ENCODE measurements at places on chromosomes 12 and 14.

DNA sequence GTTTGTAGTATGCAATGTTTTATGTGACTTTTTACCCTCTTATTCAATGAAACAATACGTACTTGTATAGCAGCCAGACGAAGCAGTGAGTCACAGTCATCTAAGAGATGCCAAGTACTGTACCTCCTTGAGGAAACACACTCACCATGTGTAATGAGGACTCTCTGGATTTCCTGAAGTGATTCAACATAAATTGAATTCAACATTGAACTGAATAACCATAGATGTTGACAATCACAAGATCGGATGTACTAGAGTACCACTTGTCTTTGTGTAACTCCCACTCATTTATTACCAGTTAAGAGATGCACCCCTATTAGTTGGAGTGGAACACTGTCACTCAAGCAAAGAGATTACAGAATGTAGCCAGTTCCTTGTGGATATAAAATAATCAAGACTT lies 175.2 kb upstream of the HMGA2 start:
- H3K4me3 ChIP-seq, result no peak overlapping the region
- H3K36me3 ChIP-seq, result no peaks in the 10 kb centered on the region
- H3K27ac ChIP-seq, result no peak overlapping the region
- H3K27me3 ChIP-seq, result no peaks in the 10 kb centered on the region
- no peak for DNase-seq
- no peaks in the 10 kb centered on the region for H3K4me1 ChIP-seq

GRCh38 chr12:104641862-104642261 lies 185.1 kb downstream of the CHST11 start:
- no peaks in the 10 kb centered on the region for H3K36me3 ChIP-seq
- DNase-seq, result no peak
- no peak overlapping the region for H3K4me3 ChIP-seq

- no peaks in the 10 kb centered on the region for H3K27me3 ChIP-seq
- H3K4me3 ChIP-seq, result no peak overlapping the region
- no peak overlapping the region for H3K27ac ChIP-seq
- no peaks in the 10 kb centered on the region for H3K4me1 ChIP-seq
Measured at GRCh38 chr12:23428758-23429157, 520.7 kb downstream of the SOX5 start.

DNA sequence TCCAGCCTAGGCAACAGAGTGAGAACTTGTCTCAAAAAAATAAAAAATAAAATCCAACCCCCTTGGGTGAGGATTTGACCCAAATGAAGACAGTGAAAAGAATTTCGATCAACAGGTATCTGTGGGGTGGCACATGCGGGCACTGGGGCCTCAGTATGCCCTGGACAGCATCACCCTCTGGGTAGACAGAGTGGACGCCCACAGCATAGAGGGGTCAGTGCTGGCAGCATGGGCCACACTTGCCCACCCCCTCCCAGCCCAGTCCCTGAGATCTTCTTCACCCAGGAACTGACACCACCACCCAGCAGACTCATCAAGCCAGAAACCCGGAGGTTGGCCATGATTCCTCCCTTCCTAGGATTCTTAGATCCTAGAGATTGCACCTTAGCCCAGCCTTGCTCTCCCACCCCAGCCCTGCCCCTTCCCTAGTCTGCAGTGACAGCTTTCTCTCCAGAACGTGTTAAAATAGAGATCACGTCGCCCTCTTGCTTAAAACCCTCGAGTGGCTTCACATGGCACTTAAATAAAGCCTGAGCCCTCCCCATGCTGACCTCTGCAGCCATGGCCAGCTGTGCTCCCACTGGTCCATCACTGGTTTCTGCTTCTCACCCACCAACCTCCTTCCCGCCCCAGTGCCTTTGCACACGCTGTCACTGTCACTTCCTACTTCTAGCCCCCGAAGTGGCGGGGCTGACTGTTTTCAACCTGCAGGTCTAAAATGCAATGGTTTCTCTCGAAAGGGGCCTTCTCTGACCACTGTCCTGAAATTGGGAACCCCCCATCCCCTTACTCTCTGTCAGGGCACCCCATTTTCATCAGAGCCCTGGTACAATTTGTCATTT lies 26.2 kb upstream of the DYNC1H1 start:
- H3K36me3 ChIP-seq, result no peaks in the 10 kb centered on the region
- no peaks in the 10 kb centered on the region for H3K27me3 ChIP-seq
- H3K4me1 ChIP-seq, result no peaks in the 10 kb centered on the region
- H3K4me3 ChIP-seq, result no peak overlapping the region

GRCh38 chr14:76375947-76376404 lies at the start of gene ESRRB:
Gene ESRRB, plus strand, starts transcription at chr14:76376137. Its CDS starts 265 bp downstream, at chr14:76376402.
- peaks cover 8% of the 10 kb centered on the region for H3K27me3 ChIP-seq
- H3K4me1 ChIP-seq, result no peaks in the 10 kb centered on the region
- no peak within 1 kb of the TSS for H3K27ac ChIP-seq
- peak within 1 kb of the TSS; percentile 16 for H3K4me3 ChIP-seq
- H3K36me3 ChIP-seq, result no peaks in the 10 kb centered on the region

- H3K4me3 ChIP-seq, result peak overlapping the region; percentile 71
- H3K4me1 ChIP-seq, result peaks cover 29% of the 10 kb centered on the region
- H3K36me3 ChIP-seq, result no peaks in the 10 kb centered on the region
- peak overlapping the region; percentile 66 for H3K27ac ChIP-seq
- DNase-seq, result no peak
Measured at GRCh38 chr14:20970647-20970982, 15.3 kb downstream of the RNASE2 start.

GRCh38 chr12:52872644-52873389 lies 24.0 kb upstream of the KRT78 start:
- no peak for DNase-seq
- H3K36me3 ChIP-seq, result no peaks in the 10 kb centered on the region
- peaks cover 39% of the 10 kb centered on the region for H3K4me1 ChIP-seq
- H3K27me3 ChIP-seq, result no peaks in the 10 kb centered on the region

- no peaks in the 10 kb centered on the region for H3K36me3 ChIP-seq
- H3K4me1 ChIP-seq, result no peaks in the 10 kb centered on the region
- no peaks in the 10 kb centered on the region for H3K27me3 ChIP-seq
- DNase-seq, result no peak
- no peak overlapping the region for H3K4me3 ChIP-seq
Measured at GRCh38 chr12:68374307-68374982, 42.3 kb upstream of the MDM1 start.

DNA sequence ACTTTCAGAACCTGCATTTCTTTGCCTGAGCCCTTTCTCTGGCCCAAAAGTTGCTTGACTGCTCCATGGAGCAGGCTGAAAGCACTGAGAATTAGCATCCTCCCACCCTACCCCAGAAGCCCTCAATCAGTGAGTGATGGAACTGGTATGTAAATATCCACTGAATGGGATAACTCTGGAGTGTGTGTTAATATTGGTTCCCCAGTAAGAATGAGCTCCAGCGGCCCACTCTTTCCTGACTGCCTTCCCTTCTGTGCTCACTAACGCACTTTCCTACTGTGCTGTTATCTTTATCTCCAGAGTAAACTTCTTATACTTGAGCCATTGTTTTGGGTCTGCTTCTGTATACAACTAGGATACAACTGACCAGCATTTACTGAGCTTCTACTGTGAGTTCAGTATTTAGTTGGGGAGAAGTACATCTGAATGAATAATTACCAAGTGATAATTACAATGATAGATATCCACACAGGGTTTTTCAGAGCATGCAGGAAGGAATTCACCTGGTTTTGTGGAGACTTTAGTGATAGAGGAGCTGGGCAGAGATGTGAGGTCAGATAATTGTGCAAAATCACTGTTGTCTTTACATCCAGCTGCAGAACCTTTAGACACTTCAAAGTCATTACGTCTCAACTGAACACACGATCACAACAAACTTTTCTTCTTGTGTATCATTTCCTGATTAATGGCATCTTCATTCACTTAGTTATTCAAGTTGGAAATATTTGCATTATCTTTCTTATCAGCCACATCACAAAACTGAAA lies 149.2 kb upstream of the BTG1 start:
- H3K4me3 ChIP-seq, result no peak overlapping the region
- H3K27ac ChIP-seq, result no peak overlapping the region
- no peak for DNase-seq

- H3K27ac ChIP-seq, result no peak overlapping the region
- H3K27me3 ChIP-seq, result no peaks in the 10 kb centered on the region
- H3K4me1 ChIP-seq, result no peaks in the 10 kb centered on the region
- no peak for DNase-seq
Measured at GRCh38 chr14:59582845-59583509, 6.4 kb upstream of the CCDC175 start.

- no peaks in the 10 kb centered on the region for H3K27me3 ChIP-seq
- no peak overlapping the region for H3K4me3 ChIP-seq
- H3K4me1 ChIP-seq, result no peaks in the 10 kb centered on the region
- no peak for DNase-seq
- no peak overlapping the region for H3K27ac ChIP-seq
Measured at GRCh38 chr12:93603762-93604161, 31.3 kb downstream of the SOCS2 start.

GRCh38 chr14:51087031-51087441 lies 7.9 kb downstream of the TRIM9 start:
- H3K4me3 ChIP-seq, result no peak overlapping the region
- H3K4me1 ChIP-seq, result no peaks in the 10 kb centered on the region
- DNase-seq, result peak; percentile 30
- H3K27me3 ChIP-seq, result no peaks in the 10 kb centered on the region
- no peak overlapping the region for H3K27ac ChIP-seq

- no peak overlapping the region for H3K27ac ChIP-seq
- no peak for DNase-seq
- H3K4me3 ChIP-seq, result no peak overlapping the region
- H3K4me1 ChIP-seq, result no peaks in the 10 kb centered on the region
- no peaks in the 10 kb centered on the region for H3K27me3 ChIP-seq
Measured at GRCh38 chr12:115109863-115110262, 425.9 kb upstream of the TBX3 start.

DNA sequence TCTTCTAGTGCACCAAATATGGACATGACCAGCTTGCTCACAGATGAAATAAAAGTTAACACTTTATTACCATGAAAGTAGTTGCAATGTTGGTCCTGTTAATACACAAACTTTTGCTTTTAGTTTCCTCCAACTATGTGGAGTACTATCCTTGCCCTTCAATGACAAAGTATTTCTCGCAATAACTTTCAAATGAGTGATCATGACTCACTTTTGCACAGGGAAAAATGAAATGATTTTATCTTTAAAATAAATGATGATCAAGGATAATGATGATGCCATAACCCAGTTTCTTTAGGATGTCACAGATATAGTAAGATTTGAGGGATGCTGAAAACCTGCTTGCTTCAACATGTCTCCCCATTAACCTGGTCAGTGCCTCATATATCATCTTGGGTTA lies 254.0 kb upstream of the KITLG start:
- H3K4me3 ChIP-seq, result no peak overlapping the region
- no peak for DNase-seq
- no peaks in the 10 kb centered on the region for H3K36me3 ChIP-seq
- H3K27ac ChIP-seq, result no peak overlapping the region

- no peaks in the 10 kb centered on the region for H3K27me3 ChIP-seq
- no peaks in the 10 kb centered on the region for H3K36me3 ChIP-seq
- peak; percentile 4 for DNase-seq
- no peak overlapping the region for H3K27ac ChIP-seq
- H3K4me3 ChIP-seq, result no peak overlapping the region
Measured at GRCh38 chr12:131164096-131164872, 210.6 kb downstream of the ADGRD1 start.

- H3K4me1 ChIP-seq, result no peaks in the 10 kb centered on the region
- H3K27ac ChIP-seq, result no peak overlapping the region
- H3K4me3 ChIP-seq, result no peak overlapping the region
Measured at GRCh38 chr12:83265808-83266207, 579.1 kb downstream of the TMTC2 start.

DNA sequence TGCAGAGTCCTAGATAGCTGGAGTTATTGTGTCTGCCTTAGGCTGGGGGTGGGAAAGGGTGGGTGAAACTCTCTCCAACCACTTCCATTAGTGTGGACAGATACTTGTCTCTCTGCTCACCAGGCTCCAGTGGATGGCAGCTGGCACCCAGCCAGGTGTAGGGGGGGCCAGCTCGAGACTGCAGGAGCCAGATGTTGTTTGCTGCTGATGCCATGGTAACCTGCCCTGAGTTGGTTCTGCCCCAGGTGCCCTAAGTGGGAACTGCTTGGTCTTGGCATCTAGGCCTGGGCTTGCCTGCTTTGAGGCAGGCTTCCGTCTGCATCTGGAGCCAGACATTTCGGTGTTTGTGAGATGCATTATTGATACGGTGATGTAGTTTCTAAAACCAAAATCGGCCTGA lies 82.2 kb downstream of the ADCK1 start:
- H3K36me3 ChIP-seq, result no peaks in the 10 kb centered on the region
- no peaks in the 10 kb centered on the region for H3K4me1 ChIP-seq

GRCh38 chr12:112234303-112234702 lies 108.9 kb downstream of the TRAFD1 start:
- no peaks in the 10 kb centered on the region for H3K4me1 ChIP-seq
- H3K27me3 ChIP-seq, result no peaks in the 10 kb centered on the region
- no peak for DNase-seq
- no peak overlapping the region for H3K4me3 ChIP-seq

DNA sequence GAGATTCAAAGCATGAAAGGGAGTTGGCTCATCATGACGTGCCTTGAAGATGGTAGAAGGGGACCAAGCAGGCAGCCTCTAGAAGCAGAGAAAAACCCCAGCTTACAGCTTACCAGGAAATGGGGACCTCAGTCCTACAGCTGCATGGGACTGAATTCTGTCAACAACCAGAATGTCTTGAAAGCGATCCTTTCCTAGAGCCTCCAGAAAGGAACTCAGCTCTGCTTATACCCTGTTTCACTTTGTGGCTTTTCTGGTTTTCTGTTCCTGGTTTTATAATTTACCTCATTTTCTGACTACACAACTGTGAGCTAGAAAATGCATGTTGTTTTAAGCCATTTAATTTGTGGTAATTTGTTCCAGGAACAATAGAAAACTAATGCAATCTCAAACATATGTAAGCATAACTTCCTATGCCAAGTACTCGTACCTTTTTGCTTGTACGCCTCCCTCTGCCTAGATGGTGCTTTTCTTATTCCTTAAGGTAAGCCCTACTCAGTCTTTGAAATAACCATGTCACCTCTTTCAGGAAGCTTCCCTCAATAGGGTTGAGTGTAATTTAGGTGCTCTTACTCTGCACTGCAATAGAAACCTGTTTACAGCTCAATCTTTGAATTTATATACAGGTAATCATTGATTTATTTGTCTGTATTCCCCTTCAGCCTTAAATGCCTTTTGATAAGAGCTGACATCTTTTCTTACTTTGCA lies 348.8 kb downstream of the TMEM117 start:
- H3K4me1 ChIP-seq, result peaks cover 5% of the 10 kb centered on the region
- H3K27ac ChIP-seq, result no peak overlapping the region
- H3K4me3 ChIP-seq, result no peak overlapping the region
- no peak for DNase-seq

- no peak for DNase-seq
- no peak overlapping the region for H3K4me3 ChIP-seq
- no peaks in the 10 kb centered on the region for H3K27me3 ChIP-seq
- H3K4me1 ChIP-seq, result no peaks in the 10 kb centered on the region
Measured at GRCh38 chr14:53515276-53515675, 362.2 kb upstream of the DDHD1 start.

GRCh38 chr12:52581481-52581880 lies 7.8 kb upstream of the KRT74 start:
- no peaks in the 10 kb centered on the region for H3K27me3 ChIP-seq
- no peak overlapping the region for H3K27ac ChIP-seq
- peaks cover 11% of the 10 kb centered on the region for H3K4me1 ChIP-seq
- H3K36me3 ChIP-seq, result no peaks in the 10 kb centered on the region

All from Caco-2 (cell line).